ENCODE measurements at places on chromosomes 3 and 15.

DNA sequence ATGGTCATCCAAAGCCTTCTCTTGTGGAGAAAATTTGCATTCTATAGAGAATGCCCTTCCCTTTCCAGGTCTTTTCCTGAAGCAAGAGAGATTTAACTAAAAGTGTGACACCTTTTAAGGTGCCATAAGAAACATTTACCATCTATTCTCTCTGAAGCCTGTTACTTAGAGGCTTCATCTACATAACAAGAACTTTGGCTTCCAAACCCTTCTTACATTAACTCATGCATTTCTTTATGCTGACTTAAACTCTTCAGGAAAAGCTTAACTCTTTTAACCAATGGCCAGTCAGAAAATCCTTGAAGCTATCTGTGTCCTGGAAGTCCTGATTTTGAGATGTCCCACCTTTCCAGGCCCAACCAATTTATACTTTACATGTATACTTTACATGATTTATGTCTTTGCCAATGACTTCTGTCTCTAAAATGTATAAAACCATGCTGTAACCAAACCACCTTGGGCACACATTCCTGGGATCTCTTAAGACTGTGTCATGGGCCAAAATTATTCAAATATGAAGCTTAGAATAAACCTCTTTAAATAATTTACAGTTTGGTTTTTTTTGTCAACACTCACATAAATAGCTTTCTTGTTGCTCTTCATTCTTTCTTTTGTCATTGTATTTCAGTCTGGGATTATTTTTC is 472.6 kb upstream of the NECTIN3 start:
- H3K36me3 ChIP-seq, result no peaks in the 10 kb centered on the region
- DNase-seq, result no peak
- no peak overlapping the region for H3K4me3 ChIP-seq

DNA sequence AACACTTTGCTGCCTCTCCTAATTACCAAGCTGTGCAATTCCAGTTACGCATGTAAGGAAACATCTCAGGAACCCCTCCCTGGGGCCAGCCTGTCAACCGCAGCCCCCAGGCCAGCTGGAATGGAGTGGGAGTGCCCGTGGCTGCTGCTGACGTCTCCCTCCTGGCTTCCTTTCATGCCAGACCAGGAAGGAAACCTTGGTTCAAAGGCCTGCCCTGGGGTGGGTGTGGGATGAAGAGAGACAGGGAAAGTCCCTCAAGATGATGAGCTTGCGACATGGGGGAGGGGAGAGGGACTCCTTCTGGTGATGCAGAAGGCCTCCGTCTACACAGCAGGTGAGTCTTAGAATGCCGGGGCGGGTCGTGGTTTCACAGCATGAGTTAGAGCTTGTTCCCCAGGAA is 11.4 kb upstream of the CYP11A1 start:
- peaks cover 16% of the 10 kb centered on the region for H3K4me1 ChIP-seq
- H3K27ac ChIP-seq, result no peak overlapping the region
- H3K36me3 ChIP-seq, result no peaks in the 10 kb centered on the region
- no peak for DNase-seq
- no peak overlapping the region for H3K4me3 ChIP-seq
- no peaks in the 10 kb centered on the region for H3K27me3 ChIP-seq

DNA sequence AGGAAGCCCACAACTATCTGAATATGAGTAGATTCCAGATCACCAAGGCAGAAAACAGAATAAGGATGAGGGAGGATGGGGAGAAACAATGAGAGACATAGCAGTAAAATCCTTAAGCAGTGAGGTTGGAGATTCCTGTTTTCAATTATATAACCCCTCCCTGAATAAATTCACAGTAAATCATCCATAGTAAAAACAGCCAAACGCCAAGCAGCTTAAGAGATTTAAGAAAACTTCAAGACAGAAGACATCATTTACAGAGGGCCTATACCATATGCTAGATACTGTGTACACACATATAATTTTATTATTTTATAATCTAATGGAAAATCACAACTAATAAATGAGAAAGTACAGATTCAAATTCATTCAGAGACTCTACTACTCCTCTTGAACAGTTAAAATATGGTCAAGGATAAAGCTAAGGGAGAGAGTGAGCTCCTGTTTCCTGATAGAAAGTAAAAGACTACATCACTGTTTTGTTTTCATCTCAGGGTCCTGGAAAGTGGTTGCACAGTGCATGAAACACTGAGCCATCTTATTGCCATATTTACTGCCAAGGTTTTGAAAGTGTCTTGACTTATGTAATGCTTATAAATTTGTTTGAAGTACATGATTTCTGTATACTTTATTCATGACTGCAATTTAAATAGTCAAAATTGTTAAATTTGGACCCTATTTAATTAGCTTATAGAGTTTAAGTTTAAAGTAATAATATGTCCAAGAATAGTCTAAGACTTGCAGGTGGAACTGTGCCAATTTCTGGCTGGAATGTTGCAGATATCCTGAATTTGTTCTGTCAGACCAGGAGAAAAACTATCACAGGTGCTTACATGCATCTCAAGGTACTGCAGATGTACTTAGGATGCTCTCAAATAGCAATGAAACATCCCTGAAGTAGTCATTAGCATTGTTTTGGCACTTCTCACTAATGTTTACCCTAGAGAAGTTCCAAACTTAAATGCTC is 141.4 kb downstream of the TBL1XR1 start:
- H3K36me3 ChIP-seq, result no peaks in the 10 kb centered on the region
- no peak for DNase-seq
- no peak overlapping the region for H3K4me3 ChIP-seq
- H3K27ac ChIP-seq, result no peak overlapping the region
- no peaks in the 10 kb centered on the region for H3K27me3 ChIP-seq
- H3K4me1 ChIP-seq, result peaks cover 7% of the 10 kb centered on the region

DNA sequence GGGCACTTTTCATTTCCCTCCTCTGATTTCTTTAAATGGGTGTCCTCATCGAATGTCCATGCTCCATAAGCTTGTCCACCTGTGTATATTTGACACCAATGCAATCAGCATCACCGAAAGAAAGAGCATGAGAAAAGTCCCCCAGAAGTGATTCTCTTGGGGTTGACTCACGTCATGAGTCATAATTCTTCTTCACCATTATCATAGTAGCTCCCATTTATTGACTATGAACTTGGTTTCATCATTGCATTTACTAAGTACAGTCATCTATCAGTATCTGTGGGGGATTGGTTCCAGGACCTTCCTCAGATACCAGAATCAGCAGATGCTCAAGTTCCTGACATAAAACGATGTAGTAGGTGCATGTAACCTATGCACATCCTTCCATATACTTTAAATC is 372.5 kb upstream of the CFAP20DC start:
- H3K4me3 ChIP-seq, result no peak overlapping the region
- H3K36me3 ChIP-seq, result no peaks in the 10 kb centered on the region
- H3K27me3 ChIP-seq, result no peaks in the 10 kb centered on the region
- no peak overlapping the region for H3K27ac ChIP-seq

All from stomach (tissue), 19 donors.